ENCODE measurements at places on chromosomes 3 and 15. TPM values are rescaled to one million over a fixed set of nuclear protein-coding genes. Genes with fewer than 3 reads are reported as not detected.

The LRRK1 gene
- total RNA-seq = 2.5 TPM

The UROC1 gene
- not detected for total RNA-seq

The TLR9 gene
- not detected for total RNA-seq

The SPATA12 gene
- total RNA-seq = not detected

The THAP10 gene
- total RNA-seq = 7.5 TPM

The CHST2 gene
- 4.5 TPM for total RNA-seq

- DNase-seq = no peak
Measured at GRCh38 chr3:88617283-88617682, 467.5 kb downstream of the C3orf38 start.

- DNase-seq = no peak
Measured at GRCh38 chr3:41565003-41565402, 365.7 kb downstream of the CTNNB1 start.

GRCh38 chr15:36232491-36232890, 346.9 kb upstream of the CDIN1 start:
- DNase-seq = no peak

GRCh38 chr3:177914224-177914623, 622.0 kb upstream of the KCNMB2 start:
- no peak for DNase-seq

GRCh38 chr3:58630076-58630709, 36.4 kb downstream of the FAM3D start:
- DNase-seq = peak; percentile 87

DNA sequence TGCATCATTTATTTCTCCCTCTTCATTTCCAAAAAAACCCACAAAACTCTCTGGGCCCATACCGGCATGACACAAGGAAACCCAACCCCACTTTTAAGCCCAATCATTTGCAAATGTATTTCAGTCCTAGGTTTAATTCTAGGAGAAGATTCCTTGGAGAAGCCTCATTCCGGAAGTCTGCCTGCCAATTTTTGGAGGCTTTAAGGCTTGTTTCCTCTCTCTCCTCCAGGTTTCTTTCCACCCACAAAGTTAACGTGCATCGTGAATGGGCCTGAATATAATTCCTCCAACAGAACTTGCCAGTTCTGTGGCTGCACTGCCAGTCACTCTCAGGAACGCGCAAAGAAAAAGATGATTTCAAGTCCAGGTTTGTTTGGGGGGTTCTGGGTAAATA, 69.9 kb upstream of the FOXP1 start:
- DNase-seq = no peak

GRCh38 chr3:40179016-40179415, 130.5 kb upstream of the EIF1B start:
- DNase-seq = peak; percentile 74

GRCh38 chr3:45607790-45608189, 13.2 kb downstream of the LIMD1 start:
- DNase-seq = no peak

GRCh38 chr15:65083262-65083701, 6.7 kb downstream of the KBTBD13 start:
- DNase-seq = peak; percentile 28

DNA sequence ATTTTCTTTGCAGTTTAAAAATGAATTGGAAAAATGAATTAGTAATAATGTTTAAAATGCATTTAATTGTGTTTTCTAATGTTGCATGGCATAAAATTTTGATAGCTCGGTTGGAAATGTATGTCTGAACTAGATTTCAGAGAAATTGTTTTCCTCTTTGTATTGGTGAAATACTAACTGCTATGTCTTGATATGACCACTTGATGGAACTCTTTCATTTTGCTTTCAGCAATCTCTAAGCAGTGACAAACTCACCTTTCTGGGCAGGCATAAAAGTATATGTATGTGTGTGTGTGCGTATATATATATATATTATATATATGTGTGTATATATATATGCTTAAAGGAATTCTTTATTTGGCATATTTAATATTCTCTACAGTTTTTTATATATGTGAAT, 239.3 kb upstream of the ZNF717 start:
- DNase-seq = no peak

DNA sequence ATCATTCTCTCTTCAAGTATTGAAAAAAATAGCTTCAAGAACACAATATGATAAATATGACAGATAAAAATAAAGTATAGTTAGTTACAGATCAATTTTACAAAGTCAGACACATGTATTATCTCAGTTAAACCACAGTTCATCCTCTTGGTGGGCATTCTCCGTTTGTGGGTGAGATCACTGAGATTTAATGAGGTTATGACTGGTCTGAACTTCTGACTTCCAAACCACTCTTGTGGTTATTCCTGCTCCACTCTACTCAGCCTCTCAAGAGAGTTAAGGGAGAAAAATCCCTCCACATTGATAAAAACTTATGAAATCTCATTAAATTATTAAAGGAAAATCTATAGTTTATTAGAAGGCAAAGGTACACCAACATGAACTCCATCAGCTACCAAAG, 229.9 kb upstream of the LRTM1 start:
- DNase-seq = no peak

- DNase-seq = peak; percentile 32
Measured at GRCh38 chr3:104102386-104102785, 1264.3 kb upstream of the ALCAM start.

DNA sequence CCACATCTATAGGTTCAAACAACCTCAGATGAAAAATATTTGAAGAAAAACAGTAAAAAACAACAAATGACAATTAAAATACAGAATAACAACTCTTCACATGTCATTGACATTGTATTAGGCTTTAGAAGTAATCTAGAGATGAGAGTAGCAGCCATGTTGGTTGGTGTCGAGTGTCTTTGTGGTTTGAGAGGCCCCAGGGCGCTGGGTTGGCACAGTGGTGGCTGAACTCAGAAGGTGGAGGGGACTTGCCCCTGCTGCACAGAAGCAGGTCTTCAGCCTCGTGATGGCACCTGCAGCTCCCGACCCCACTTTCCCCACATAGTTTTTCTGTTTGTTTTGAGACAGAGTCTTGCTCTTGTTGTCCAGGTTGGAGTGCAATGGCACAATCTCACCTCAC, 187.2 kb downstream of the OSBPL10 start:
- DNase-seq = no peak

GRCh38 chr3:21995079-21995607, 244.1 kb upstream of the ZNF385D start:
- DNase-seq = no peak

DNA sequence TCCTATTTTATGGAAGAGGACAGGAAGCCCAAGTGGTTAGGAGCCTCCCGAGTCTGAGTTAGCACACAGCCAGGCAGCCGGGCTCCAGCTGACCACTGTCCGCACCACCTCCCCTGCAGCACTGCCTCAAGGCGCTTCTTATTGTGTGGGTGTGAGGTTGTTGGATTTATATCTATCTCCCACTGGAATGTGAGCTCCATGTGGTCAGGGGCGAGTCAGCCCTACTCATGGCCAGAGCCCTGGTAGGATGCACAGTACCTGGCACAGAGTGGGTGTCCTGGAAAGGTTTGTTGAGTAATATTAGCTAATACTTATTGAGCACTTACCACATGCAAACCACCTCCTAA, 9.7 kb upstream of the FBLN2 start:
- no peak for DNase-seq

- peak; percentile 40 for DNase-seq
Measured at GRCh38 chr15:20340331-20340811, 201.2 kb downstream of the GOLGA6L6 start.

- DNase-seq = no peak
Measured at GRCh38 chr15:66943456-66944095, 121.8 kb upstream of the SMAD3 start.

- no peak for DNase-seq
Measured at GRCh38 chr3:43334976-43335375, 48.6 kb downstream of the SNRK start.
